ENCODE measurements at places on chromosomes 11 and 22. TPM values are rescaled to one million over a fixed set of nuclear protein-coding genes. Genes with fewer than 3 reads are reported as not detected.

Gene TRIM48
- not detected for total RNA-seq

Gene NDUFC2
- 225 TPM for total RNA-seq

- DNase-seq = peak; percentile 76
Measured at GRCh38 chr11:110430267-110431050, 711 bp downstream of the FDX1 start.

GRCh38 chr11:92865352-92865751 is 104.1 kb upstream of the MTNR1B start:
- DNase-seq = no peak

- no peak for DNase-seq
Measured at GRCh38 chr11:72425053-72425980, 9.0 kb downstream of the CLPB start.

- DNase-seq = no peak
Measured at GRCh38 chr11:79461144-79461543, 20.3 kb upstream of the TENM4 start.

- no peak for DNase-seq
Measured at GRCh38 chr11:116256215-116256614, 516.6 kb downstream of the BUD13 start.

- no peak for DNase-seq
Measured at GRCh38 chr11:33366918-33367317, 109.7 kb downstream of the HIPK3 start.

GRCh38 chr11:117623831-117624271 is 173.2 kb downstream of the DSCAML1 start:
- no peak for DNase-seq

DNA sequence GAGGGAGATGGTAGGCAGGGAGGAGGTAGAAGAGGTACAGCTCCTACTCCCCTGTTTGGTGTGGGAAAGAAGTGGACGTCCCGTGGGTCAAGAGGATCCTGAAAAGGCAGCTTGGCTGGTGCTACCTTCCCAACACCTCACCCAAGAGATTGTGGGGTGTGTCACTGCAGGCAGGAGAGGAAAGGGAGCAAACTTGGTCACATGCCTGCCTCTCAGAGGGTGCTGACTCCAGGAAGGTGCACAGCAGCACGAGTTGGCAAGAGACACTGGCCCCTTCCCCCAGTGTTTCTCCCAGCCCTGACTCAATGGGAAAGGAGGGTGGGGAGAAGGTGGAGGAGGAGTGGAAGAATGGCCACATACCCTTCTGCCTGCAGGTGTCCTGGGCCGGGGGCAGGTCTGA is 99.6 kb downstream of the CSNK2A3 start:
- no peak for DNase-seq

DNA sequence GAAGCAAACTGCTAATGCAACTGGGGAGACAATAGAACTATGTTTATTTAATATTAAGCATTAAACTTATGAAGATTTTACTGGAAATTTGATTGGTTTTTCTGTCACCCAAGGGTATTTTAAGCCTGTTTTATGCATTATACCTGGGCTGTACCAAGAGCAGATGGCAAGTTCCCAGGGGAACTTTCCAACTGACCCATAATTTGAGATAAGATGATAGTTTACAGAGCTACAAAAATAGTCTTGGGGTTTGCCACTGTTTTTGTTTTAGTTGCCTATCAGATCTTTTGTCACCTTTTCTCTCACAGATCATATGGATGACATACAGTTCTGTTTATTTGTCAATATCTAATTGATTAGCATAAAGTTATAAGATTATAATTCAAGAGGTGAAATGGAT is 43.9 kb downstream of the PDE3B start:
- DNase-seq = no peak

- DNase-seq = no peak
Measured at GRCh38 chr11:62792202-62792575, 383 bp upstream of the TMEM223 start.

Gene PICALM
- 213 TPM for total RNA-seq

DNA sequence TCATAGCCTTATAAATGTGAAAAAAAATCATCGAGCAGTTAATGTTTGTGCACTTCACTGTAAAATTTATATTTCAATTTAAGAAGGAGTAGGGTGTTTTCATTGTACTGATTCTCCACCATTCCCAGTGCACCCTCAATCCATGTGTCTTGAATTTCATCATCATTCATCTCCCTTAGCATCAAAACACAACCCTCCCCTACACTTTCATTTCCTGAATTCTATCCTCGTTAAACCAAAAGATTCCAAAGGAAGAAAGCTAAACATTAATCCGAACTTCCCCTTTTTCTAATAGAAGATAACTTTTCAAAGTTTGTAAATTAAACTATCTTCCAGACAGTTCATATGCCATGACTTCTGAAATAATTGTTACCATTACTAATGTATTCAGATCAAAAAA is 34.1 kb upstream of the OR8B8 start:
- DNase-seq = no peak

- DNase-seq = no peak
Measured at GRCh38 chr11:83220260-83220659, 26.7 kb downstream of the ANKRD42 start.

DNA sequence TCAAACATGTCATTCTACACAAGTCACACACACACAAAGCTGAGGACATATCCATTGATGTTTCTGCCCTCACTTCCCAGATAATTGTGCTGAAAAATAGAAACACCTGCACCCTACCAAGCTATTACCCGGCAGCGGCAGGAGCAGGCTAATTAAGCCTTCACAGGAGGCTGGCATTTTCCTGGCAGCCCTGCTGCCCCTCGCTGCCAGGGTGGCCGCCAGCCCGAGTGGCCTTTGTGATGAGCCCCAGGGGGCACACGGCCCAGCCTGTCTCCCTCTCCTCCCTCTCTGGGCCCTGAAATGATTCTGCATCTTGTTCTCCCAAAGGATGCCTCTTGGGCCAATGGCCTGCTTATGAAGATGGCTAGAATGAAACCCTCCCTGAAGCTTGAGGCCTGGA is 76.2 kb upstream of the TP53I11 start:
- DNase-seq = no peak

- no peak for DNase-seq
Measured at GRCh38 chr11:73428699-73429098, 52.5 kb downstream of the RELT start.

Gene OR8B2
- not detected for total RNA-seq
